ENCODE measurements at places on chromosomes 4 and X.

GRCh38 chr4:151039733-151040132, 24.6 kb upstream of the LRBA start:
- no peaks in the 10 kb centered on the region for H3K27me3 ChIP-seq
- H3K4me3 ChIP-seq = no peak overlapping the region
- no peaks in the 10 kb centered on the region for H3K36me3 ChIP-seq
- no peak for DNase-seq

GRCh38 chrX:87874043-87874442, 356.4 kb downstream of the KLHL4 start:
- H3K36me3 ChIP-seq = no peaks in the 10 kb centered on the region
- H3K4me1 ChIP-seq = no peaks in the 10 kb centered on the region
- no peak overlapping the region for H3K4me3 ChIP-seq
- no peaks in the 10 kb centered on the region for H3K27me3 ChIP-seq
- no peak for DNase-seq

DNA sequence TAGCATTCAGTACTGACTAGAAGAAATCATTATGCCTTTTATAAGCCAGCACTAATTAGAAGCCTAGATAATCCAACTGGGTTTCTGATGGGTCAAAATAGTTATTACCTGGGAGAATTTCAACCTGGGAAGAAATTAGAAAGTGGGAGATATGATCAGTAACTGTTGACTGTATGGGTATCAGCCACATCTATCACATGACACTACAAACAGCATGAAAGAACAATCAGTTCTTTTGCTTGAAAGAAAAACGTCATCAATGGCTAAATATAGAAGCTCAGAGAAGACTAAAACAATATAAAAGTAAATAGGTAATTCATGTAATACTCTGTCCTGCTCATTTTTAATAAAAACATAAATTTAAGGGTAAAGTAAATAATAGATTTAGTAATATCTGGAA, 145.1 kb downstream of the CAMK2D start:
- H3K27ac ChIP-seq = no peak overlapping the region
- no peaks in the 10 kb centered on the region for H3K36me3 ChIP-seq
- no peak overlapping the region for H3K4me3 ChIP-seq
- no peak for DNase-seq

DNA sequence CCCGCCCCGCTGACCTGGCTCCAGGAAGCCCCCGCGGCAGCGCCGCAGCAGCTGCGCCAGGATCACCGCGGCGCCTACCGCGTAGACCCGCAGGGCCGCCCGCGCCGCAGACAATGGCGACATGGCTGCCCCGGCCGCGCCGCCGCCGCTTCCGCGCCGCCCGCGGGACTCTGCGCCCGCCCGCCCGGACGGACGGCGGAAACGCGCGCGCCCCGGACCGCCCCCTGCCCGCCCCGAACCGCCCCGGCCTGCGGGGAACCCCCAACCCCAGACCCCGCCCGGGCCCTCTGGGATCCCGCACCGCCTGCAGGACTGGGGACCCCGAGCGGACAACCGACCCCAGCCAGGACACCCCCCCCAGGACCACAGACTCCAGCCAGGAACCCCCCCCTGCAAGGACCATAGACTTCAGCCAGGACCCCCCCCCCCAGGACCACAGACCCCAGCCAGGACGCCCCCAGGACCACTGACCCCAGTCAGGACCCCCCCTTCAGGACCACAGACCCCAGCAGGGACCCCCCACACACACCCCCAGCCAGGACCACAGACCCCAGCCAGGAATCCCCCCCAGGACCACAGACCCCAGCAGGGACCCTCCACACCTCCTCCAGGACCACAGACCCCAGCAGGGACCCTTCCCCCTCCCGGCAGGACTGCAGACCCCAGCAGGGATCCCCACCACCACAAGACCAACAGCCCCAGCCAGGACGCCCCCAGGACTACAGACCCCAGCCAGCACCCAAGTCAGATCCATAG, at the start of the genes DHRSX and ZBED1:
DHRSX (minus strand) TSS at position 174 of the 756 bp plus-strand sequence; CDS start at position 123, 51 bp downstream.
ZBED1 (minus strand) TSS at position 174 of the 756 bp plus-strand sequence. CDS start 10,257 bp downstream, outside the sequence.
- peak within 1 kb of the TSS; percentile 94 for H3K4me3 ChIP-seq
- no peaks in the 10 kb centered on the region for H3K36me3 ChIP-seq

- no peaks in the 10 kb centered on the region for H3K27me3 ChIP-seq
- no peak overlapping the region for H3K27ac ChIP-seq
- no peaks in the 10 kb centered on the region for H3K36me3 ChIP-seq
- H3K4me1 ChIP-seq = no peaks in the 10 kb centered on the region
Observed at GRCh38 chrX:106748377-106748776, 21.9 kb downstream of the RNF128 start.

GRCh38 chrX:121227888-121228287, 180.5 kb downstream of the GLUD2 start:
- no peaks in the 10 kb centered on the region for H3K4me1 ChIP-seq
- H3K4me3 ChIP-seq = no peak overlapping the region
- no peak overlapping the region for H3K27ac ChIP-seq
- H3K27me3 ChIP-seq = no peaks in the 10 kb centered on the region
- no peaks in the 10 kb centered on the region for H3K36me3 ChIP-seq

- DNase-seq = no peak
- no peaks in the 10 kb centered on the region for H3K36me3 ChIP-seq
- H3K27me3 ChIP-seq = no peaks in the 10 kb centered on the region
- H3K4me3 ChIP-seq = no peak overlapping the region
Observed at GRCh38 chr4:13236485-13236884, 247.7 kb downstream of the RAB28 start.

DNA sequence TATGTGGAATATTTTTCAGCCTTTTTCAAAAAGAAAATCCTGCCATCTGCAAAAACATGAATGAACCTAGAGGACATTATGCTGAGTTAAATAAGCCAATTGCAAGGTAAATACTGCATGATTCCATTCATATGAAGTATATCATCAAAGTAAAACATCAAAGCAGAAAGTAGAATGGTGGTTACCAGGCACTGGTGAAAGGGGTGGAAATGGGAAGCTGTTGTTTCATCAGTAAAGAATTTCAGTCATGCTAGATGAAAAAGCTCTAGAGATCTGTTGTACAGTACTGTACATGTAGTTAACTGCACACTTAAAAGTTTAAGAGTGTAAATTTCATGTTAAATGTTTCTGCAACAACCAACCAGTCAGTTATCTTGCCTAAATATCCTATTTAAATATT, 196.8 kb upstream of the ADGRL3 start:
- DNase-seq = no peak
- no peaks in the 10 kb centered on the region for H3K4me1 ChIP-seq
- H3K27me3 ChIP-seq = no peaks in the 10 kb centered on the region
- H3K27ac ChIP-seq = no peak overlapping the region

- H3K4me1 ChIP-seq = no peaks in the 10 kb centered on the region
- peak overlapping the region; percentile 65 for H3K4me3 ChIP-seq
- H3K36me3 ChIP-seq = no peaks in the 10 kb centered on the region
- no peaks in the 10 kb centered on the region for H3K27me3 ChIP-seq
- peak overlapping the region; percentile 98 for H3K27ac ChIP-seq
- DNase-seq = peak; percentile 67
Observed at GRCh38 chrX:120560405-120560841, 339 bp downstream of the CUL4B start.

DNA sequence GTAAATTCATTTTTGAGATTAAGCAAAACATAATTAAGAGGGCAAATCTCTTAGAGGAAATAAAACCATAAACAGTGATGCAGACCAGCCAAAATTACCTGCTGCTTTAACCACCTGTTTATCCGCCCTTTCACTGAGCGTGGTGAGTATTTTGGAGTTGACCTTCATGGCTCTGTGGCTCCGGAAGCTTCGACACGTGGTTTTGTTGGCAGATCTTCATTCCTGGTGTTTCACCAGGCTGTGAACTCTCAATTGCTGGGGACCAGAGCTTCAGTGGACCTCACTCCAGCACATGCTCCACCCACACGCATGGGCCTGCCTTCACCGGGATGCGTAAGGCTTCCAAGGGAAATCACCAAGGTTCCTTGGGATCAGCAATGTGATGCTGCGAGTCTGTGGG, 83.8 kb downstream of the FHDC1 start:
- no peaks in the 10 kb centered on the region for H3K4me1 ChIP-seq
- no peak overlapping the region for H3K4me3 ChIP-seq
- DNase-seq = no peak
- H3K36me3 ChIP-seq = no peaks in the 10 kb centered on the region

GRCh38 chr4:47340914-47341313, 122.6 kb downstream of the COMMD8 start:
- H3K27ac ChIP-seq = no peak overlapping the region
- H3K36me3 ChIP-seq = no peaks in the 10 kb centered on the region

DNA sequence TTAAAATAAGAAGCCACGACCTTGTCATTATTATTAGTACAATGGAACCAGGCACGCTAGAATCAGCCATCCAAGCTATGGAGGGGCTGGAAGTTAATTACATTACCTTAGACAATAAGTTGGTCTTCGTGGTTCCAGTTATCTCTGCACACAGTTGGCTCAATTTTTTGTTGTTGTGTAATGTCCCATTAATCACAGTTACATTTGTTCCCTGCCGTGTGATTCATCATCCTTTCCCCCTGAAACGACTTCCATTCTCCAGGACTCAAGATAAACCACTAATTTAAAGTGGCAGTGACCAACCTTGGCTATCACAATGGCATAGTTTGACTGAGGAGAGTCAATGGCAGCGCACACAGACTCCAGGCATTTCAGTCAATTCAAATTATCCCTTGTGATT, 905.0 kb downstream of the RAB28 start:
- DNase-seq = no peak
- no peak overlapping the region for H3K4me3 ChIP-seq
- H3K27me3 ChIP-seq = no peaks in the 10 kb centered on the region
- H3K27ac ChIP-seq = no peak overlapping the region

DNA sequence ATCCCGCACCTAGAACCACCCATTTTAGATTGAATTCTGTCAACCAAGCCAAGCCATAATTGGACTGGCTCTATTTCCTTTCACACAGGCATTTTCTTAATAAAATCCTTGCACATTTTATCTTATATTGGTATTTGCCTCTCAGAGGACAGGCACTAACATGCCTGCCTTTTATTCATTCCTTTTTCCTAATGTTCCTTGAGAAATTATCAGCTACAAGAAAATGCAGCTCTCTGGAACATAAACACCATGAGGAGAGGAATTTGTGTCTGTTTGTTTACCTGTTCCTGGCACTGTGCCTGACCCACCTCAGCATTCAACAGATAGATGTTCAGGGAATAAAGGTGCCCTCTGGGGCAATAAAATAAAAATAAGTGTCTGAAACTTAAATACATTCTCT, 116.2 kb downstream of the PDHA2 start:
- no peak overlapping the region for H3K4me3 ChIP-seq
- no peak overlapping the region for H3K27ac ChIP-seq
- no peaks in the 10 kb centered on the region for H3K27me3 ChIP-seq
- no peak for DNase-seq
- H3K36me3 ChIP-seq = no peaks in the 10 kb centered on the region
- H3K4me1 ChIP-seq = no peaks in the 10 kb centered on the region

GRCh38 chr4:85078016-85078415, 111.5 kb upstream of the WDFY3 start:
- no peaks in the 10 kb centered on the region for H3K4me1 ChIP-seq
- H3K36me3 ChIP-seq = no peaks in the 10 kb centered on the region
- no peak overlapping the region for H3K27ac ChIP-seq
- DNase-seq = no peak

GRCh38 chr4:138327338-138327737, 85.2 kb upstream of the SLC7A11 start:
- H3K27me3 ChIP-seq = no peaks in the 10 kb centered on the region
- H3K27ac ChIP-seq = no peak overlapping the region
- no peaks in the 10 kb centered on the region for H3K36me3 ChIP-seq
- DNase-seq = no peak
- H3K4me3 ChIP-seq = no peak overlapping the region

GRCh38 chr4:125507141-125507540, 192.4 kb downstream of the FAT4 start:
- no peak overlapping the region for H3K27ac ChIP-seq
- no peaks in the 10 kb centered on the region for H3K27me3 ChIP-seq
- H3K4me3 ChIP-seq = no peak overlapping the region
- no peaks in the 10 kb centered on the region for H3K4me1 ChIP-seq
- no peak for DNase-seq
- no peaks in the 10 kb centered on the region for H3K36me3 ChIP-seq

GRCh38 chr4:88737307-88737941, 39.8 kb upstream of the NAP1L5 start:
- peaks cover 36% of the 10 kb centered on the region for H3K4me1 ChIP-seq
- H3K36me3 ChIP-seq = no peaks in the 10 kb centered on the region
- DNase-seq = peak; percentile 82
- no peaks in the 10 kb centered on the region for H3K27me3 ChIP-seq

- H3K36me3 ChIP-seq = no peaks in the 10 kb centered on the region
- H3K4me1 ChIP-seq = peaks cover 12% of the 10 kb centered on the region
- no peak for DNase-seq
- no peaks in the 10 kb centered on the region for H3K27me3 ChIP-seq
- no peak overlapping the region for H3K4me3 ChIP-seq
Observed at GRCh38 chr4:74624351-74625151, 169.8 kb downstream of the BTC start.

- no peak overlapping the region for H3K4me3 ChIP-seq
- H3K4me1 ChIP-seq = peaks cover 8% of the 10 kb centered on the region
- H3K27me3 ChIP-seq = no peaks in the 10 kb centered on the region
- no peaks in the 10 kb centered on the region for H3K36me3 ChIP-seq
Observed at GRCh38 chrX:9151772-9152307, 117.9 kb upstream of the FAM9B start.

- no peaks in the 10 kb centered on the region for H3K36me3 ChIP-seq
- H3K4me1 ChIP-seq = no peaks in the 10 kb centered on the region
Observed at GRCh38 chrX:7943600-7944245, 16.5 kb upstream of the PNPLA4 start.

DNA sequence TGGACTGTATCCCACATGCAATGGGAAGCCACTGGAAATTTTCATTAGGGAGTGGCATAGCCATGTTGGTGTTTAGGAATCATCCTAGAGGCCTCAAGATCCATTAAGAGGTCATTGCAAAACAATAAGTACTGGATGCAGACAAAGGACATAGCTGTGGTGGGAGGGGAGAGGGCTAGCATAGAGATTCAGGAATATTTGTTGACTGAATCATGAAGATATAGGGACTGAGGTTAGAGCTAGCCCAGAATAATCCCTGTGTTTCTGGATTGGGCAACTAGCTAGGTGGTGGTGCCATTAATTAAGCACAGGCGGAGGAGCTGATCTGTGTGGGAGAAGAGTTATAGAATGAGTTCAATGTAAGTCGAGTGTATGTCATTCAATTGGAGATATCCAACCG, 135.0 kb downstream of the RAB28 start:
- no peak overlapping the region for H3K4me3 ChIP-seq
- no peaks in the 10 kb centered on the region for H3K27me3 ChIP-seq
- H3K36me3 ChIP-seq = no peaks in the 10 kb centered on the region

DNA sequence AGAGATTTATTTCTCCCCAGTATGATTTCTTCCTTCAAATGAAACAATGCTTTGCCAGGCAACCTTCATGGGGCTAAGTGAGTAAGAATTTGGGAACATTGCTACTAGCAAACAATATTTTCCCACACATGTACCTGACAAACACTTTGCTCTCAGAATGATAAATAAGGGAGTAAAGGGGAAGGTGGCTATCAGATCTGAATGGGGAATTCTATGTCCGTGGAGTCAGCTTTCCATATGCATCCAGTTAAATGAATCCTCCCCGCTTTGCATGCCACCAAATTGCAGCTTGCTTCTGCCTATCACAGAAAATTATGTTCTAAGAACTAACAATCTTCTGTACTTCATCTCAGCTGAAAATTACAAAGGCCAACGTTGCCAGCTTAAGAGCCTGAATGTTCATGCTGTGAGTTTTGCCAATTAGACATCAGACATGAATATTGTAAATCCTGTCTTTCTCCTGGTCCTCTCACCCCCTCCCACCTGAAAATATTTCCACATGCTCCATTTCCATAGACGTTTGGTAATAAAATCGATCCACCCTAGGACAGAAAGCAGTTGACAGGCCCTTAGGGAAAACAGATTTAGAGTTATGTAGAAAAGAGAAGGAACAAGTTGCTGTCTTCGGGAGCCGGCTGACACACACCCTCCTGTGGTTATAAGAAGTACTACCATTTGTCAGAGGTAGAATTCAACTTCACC, 6.3 kb downstream of the MEPE start:
- H3K27ac ChIP-seq = no peak overlapping the region
- H3K4me1 ChIP-seq = peaks cover 5% of the 10 kb centered on the region
- DNase-seq = peak; percentile 69
- no peaks in the 10 kb centered on the region for H3K36me3 ChIP-seq
